ENCODE measurements at places on chromosomes 12 and 14. TPM values are rescaled to one million over a fixed set of nuclear protein-coding genes. Genes with fewer than 3 reads are reported as not detected.
A peak's percentile ranks its signal among the peaks of the same experiment; 100 is the strongest.

DNA sequence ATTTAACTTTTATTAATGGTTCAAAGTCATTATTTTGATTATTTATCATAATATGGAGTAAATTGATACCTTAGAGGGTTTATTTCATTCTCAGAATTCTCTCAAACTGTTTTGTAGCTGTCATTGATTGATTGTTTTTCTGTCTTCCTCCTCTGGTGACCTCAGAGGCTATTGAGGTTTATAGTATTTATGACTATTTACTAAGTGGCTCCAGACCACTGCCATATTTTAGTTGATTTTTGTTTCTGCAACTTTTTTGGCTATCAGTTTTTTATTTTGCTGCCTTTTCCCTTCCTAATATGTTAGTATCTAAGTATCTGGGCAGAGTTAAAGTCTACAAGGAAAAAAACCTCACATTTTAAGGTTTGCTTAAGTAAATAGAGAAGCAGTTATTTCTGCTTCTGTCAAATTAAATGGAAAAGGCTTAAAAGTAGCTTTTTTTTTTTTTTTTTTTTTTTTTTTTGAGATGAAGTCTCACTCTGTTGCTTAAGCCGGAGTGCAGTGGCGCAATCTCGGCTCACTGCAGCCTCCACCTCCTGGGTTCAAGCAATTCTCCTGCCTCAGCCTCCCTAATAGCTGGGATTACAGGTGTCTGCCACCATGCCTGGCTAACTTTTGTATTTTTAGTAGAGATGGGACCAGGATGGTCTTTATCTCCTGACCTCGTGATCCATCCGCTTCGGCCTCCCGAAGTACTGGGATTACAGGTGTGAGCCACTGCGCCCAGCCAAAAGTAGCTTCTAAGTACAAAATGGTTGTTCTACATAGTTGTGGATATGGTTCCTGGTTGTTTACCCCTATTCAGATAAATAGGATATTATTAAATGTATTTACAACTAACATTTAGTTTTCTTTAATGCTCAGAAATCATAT is 8.2 kb downstream of the MDM2 start:
- H3K36me3 ChIP-seq = peaks cover 100% of the 10 kb centered on the region
- no peak for DNase-seq
- H3K4me1 ChIP-seq = peaks cover 14% of the 10 kb centered on the region
- peak overlapping the region; percentile 90 for H3K4me3 ChIP-seq
- no peaks in the 10 kb centered on the region for H3K27me3 ChIP-seq
- no peak overlapping the region for H3K27ac ChIP-seq

- peaks cover 7% of the 10 kb centered on the region for H3K4me1 ChIP-seq
- peaks cover 30% of the 10 kb centered on the region for H3K36me3 ChIP-seq
- no peaks in the 10 kb centered on the region for H3K27me3 ChIP-seq
- H3K27ac ChIP-seq = no peak overlapping the region
- no peak for DNase-seq
Measured at GRCh38 chr14:93263416-93263815, 56.4 kb downstream of the UBR7 start.

- no peak overlapping the region for H3K27ac ChIP-seq
- H3K36me3 ChIP-seq = no peaks in the 10 kb centered on the region
Measured at GRCh38 chr12:84198294-84198946, 714.2 kb downstream of the SLC6A15 start.

DNA sequence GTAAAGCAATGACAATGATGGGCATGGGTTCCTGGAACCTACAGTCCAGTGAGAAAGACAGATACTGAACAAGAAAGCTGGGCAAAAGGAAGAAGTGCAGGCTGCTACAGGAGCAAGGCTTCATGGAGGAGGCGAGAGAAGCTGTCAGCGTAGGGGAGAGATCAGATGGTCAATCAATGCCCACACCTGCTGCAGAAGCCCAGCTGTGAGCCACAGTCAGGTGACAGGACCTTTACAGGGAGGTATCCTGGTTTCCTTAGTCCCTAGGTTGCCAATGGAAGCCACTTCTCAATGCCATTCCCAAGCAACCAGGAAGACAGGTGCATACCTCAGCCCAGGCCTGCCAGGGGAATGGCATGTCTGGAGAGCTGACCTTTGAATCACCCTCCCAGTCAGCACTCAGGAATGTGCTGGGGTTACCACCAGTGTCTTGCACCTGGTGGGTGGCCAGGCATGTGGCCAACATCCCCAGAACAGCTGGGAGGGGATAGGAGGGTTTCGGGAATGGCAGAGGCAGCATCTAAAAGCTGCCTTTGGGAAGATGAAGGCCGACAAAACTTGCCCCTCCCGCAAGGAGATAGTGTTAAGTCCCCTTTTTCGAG is 170.3 kb downstream of the TTC7B start:
- H3K27ac ChIP-seq = no peak overlapping the region
- DNase-seq = peak; percentile 76
- peaks cover 20% of the 10 kb centered on the region for H3K4me1 ChIP-seq
- peaks cover 7% of the 10 kb centered on the region for H3K36me3 ChIP-seq
- no peak overlapping the region for H3K4me3 ChIP-seq

DNA sequence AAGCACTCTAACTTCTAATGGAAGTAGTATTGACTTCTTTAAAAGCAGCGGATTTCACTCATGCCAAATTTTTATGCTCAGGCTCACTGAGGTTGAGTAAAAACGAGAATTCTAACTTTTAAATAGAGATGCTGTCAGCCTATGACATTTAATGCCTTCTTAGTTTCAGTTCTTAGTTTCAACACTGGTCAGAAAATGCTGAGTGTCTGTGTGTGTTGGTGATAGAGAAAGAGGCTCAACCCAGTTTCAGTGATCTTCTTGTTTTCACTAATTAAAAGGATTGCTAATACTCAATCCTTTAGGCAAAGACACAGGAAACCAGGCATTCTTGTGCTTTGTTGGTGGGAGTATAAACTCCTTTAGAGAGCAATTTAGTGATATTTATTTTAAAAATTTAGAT is 31.0 kb downstream of the PEBP1 start:
- no peak overlapping the region for H3K4me3 ChIP-seq
- peaks cover 28% of the 10 kb centered on the region for H3K36me3 ChIP-seq
- no peaks in the 10 kb centered on the region for H3K4me1 ChIP-seq
- no peak overlapping the region for H3K27ac ChIP-seq
- DNase-seq = no peak

GRCh38 chr12:80359703-80360102 is 84.3 kb upstream of the PTPRQ start:
- H3K27ac ChIP-seq = no peak overlapping the region
- no peak overlapping the region for H3K4me3 ChIP-seq
- no peaks in the 10 kb centered on the region for H3K4me1 ChIP-seq
- no peaks in the 10 kb centered on the region for H3K36me3 ChIP-seq
- DNase-seq = no peak

The CELA1 gene
- total RNA-seq = not detected

The DUSP6 gene
- 149 TPM for total RNA-seq

GRCh38 chr12:31034372-31034771 is 39.3 kb upstream of the DDX11 start:
- H3K4me3 ChIP-seq = no peak overlapping the region
- DNase-seq = peak; percentile 11
- peaks cover 10% of the 10 kb centered on the region for H3K4me1 ChIP-seq

DNA sequence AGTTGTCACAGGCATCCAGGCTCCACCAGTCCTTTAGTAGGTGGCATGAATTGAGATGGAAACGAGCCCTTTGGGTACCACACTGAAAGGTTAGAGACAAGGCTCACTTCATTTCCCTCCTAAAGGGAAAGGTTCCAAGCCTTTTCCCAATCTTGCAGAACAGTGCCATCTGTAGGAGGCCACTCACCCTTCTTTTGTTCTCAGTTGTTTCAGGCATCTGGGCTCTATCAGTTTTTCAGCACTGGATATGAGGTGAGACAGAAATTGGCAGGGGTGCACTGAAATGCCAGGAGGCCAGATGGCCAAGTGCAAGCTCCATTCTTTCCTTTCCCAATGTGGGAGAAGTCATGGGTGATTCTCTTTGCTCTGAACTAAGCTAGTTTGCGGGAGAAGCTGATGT is 15.2 kb downstream of the FBXO33 start:
- H3K36me3 ChIP-seq = peaks cover 8% of the 10 kb centered on the region
- H3K4me3 ChIP-seq = no peak overlapping the region
- H3K4me1 ChIP-seq = no peaks in the 10 kb centered on the region

DNA sequence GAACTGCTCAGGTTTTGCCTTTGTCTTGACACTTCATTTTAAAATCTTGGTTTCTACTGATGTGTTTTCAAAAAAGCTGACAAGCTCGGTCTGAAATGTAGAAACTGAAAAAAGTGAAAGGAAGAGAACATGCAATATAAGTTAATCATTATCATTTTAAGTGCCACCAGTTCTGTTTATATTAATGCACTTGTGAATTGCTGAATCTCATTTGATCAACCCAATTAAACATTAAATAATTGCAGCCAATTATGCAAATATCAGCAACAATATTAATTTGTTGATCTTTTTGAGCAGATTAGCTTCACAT is 133.8 kb downstream of the BCAT1 start:
- no peaks in the 10 kb centered on the region for H3K27me3 ChIP-seq
- H3K36me3 ChIP-seq = no peaks in the 10 kb centered on the region
- no peak overlapping the region for H3K27ac ChIP-seq
- DNase-seq = no peak
- H3K4me1 ChIP-seq = no peaks in the 10 kb centered on the region

- no peak overlapping the region for H3K4me3 ChIP-seq
- H3K27ac ChIP-seq = peak overlapping the region; percentile 75
- DNase-seq = no peak
- peaks cover 27% of the 10 kb centered on the region for H3K4me1 ChIP-seq
Measured at GRCh38 chr14:89504602-89505313, 87.7 kb upstream of the FOXN3 start.

GRCh38 chr12:99985129-99985570 is 414 bp upstream of the ANKS1B start:
- H3K36me3 ChIP-seq = no peaks in the 10 kb centered on the region
- H3K4me1 ChIP-seq = peaks cover 14% of the 10 kb centered on the region
- peak overlapping the region; percentile 16 for H3K27ac ChIP-seq
- DNase-seq = no peak

The SLCO1C1 gene
- total RNA-seq = not detected

- H3K36me3 ChIP-seq = no peaks in the 10 kb centered on the region
- DNase-seq = no peak
- H3K27me3 ChIP-seq = no peaks in the 10 kb centered on the region
- H3K4me1 ChIP-seq = no peaks in the 10 kb centered on the region
Measured at GRCh38 chr14:23641915-23642588, 5.9 kb downstream of the DHRS2 start.

DNA sequence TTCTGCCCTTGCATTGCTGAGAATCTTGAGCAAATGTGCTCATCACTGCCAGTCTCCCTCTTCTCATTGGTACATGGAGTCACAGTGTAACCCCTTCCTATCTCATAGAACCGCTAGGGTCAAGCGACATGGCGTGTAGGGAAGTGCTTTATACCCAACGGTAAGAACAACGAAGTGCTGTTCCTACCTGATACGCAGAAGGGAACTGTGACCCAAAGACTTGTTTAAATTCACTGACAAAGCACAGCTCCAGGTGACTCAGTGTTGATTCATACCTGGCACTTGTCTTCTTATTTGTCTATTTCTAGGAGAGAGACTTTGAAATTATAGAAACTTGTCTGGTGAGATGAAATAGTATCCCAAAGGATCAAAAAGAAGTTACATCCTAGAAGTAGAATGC is 53.7 kb downstream of the FBXL14 start:
- H3K4me1 ChIP-seq = peaks cover 11% of the 10 kb centered on the region
- H3K36me3 ChIP-seq = no peaks in the 10 kb centered on the region
- H3K27me3 ChIP-seq = no peaks in the 10 kb centered on the region
- DNase-seq = peak; percentile 79
- H3K27ac ChIP-seq = no peak overlapping the region

The AQP6 gene
- not detected for total RNA-seq
